GM23338 (cell line): ENCODE measurements at places on chromosomes 6 and 20. TPM values are rescaled to one million over a fixed set of nuclear protein-coding genes. Genes with fewer than 3 reads are reported as not detected.
A peak's percentile ranks its signal among the peaks of the same experiment; 100 is the strongest.

The TBPL1 gene
- polyA plus RNA-seq, result 139 and 144 TPM in 2 replicates

The SYNDIG1 gene
- 2.8 and 3.0 TPM in 2 replicates for polyA plus RNA-seq

The JPH2 gene
- polyA plus RNA-seq, result 0.16 and 0.43 TPM in 2 replicates

The OVOL2 gene
- 10.6 and 11.5 TPM in 2 replicates for polyA plus RNA-seq

The FOXF2 gene
- polyA plus RNA-seq, result not detected in 2 replicates

The EMILIN3 gene
- polyA plus RNA-seq, result 0.53 and 0.56 TPM in 2 replicates

The MCM3 gene
- polyA plus RNA-seq, result 147 and 157 TPM in 2 replicates

The FRS3 gene
- polyA plus RNA-seq, result 1.3 and 2.0 TPM in 2 replicates

The C4B gene
- polyA plus RNA-seq, result 0.19 and 0.57 TPM in 2 replicates

The SALL4 gene
- polyA plus RNA-seq, result 122 and 123 TPM in 2 replicates

The DYNLT1 gene
- polyA plus RNA-seq, result 235 and 241 TPM in 2 replicates

The RAB44 gene
- not detected in 2 replicates for polyA plus RNA-seq

DNA sequence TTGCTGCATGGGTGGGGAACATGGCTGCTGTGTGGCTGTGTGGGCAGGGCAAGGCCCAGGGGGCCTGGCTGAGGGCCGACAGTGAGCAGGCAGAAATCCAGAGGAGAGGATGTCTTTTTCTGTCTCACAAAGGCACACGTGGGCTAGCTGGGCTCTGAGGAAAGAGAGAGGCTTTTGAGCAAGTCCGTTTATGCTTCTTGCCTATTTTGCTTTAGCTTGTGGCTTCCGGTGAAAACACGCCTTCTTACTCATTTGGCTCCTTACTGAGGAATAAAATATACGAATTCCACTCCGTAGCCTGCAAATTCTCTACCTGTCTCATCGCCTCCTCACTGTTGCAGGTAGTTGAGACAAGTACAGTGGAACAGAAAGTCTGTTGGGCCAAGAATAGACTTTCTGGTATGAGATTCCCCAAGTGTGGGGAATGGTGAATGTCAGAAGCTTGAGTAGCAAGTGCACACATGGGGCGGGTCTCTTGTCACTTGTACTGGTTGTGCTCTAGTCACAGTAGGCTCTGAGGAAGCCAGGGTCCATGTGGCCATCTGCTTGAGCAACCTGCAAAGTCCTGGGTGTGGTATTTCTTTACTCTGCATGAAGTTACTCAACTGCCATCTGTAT, 28.4 kb downstream of the WRNIP1 start:
- H3K36me3 ChIP-seq, result no peaks in the 10 kb centered on the region
- H3K4me1 ChIP-seq, result peaks cover 3% of the 10 kb centered on the region; the same call in 1 of the 2 replicates
- H3K4me3 ChIP-seq, result no peak overlapping the region

DNA sequence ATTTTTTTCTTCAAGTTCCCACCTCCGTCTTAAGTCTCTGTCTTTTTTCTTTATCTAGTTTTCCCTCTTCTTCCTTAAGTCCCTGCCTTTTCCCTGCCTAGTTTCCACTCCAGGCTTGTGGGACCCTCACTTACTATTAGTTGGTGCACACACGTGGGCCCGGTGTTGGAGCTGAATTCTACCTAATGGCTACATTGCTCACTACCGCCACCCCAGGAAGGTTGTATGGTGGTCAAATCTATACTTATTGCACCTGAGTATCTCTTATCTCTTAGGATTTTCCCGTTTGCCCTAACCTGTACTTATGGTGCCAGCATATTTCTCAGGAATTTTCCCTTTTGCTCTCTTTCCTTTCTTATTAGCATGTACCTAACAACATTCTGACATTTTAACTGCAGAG, 692.8 kb downstream of the EPM2A start:
- peak; percentile 76 for DNase-seq
- no peaks in the 10 kb centered on the region for H3K27me3 ChIP-seq
- H3K4me1 ChIP-seq, result peaks cover 14% of the 10 kb centered on the region
- H3K27ac ChIP-seq, result no peak overlapping the region
- H3K4me3 ChIP-seq, result no peak overlapping the region
- no peaks in the 10 kb centered on the region for H3K36me3 ChIP-seq

DNA sequence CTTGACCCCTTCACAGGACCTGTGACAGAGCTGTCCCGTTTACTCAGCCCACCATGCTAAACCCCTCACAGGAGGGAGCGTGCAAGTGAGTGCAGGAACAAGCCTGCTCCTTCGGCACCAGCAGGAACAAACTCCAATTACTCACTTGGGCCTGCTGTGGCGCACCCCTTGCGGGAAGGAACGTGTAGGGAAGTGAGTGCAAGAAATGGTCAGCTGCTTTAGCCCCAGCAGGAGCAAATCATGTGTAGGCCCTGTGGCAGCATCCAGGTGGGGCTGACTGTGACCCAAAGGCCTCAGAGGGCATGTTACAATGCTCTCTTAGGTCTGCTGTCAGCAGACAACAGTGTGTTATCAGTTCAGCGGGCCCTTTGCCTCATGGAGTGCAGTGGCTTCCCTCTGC, 574.4 kb downstream of the PRKN start:
- H3K4me3 ChIP-seq, result no peak overlapping the region
- no peak for DNase-seq
- H3K36me3 ChIP-seq, result no peaks in the 10 kb centered on the region
- 0 out of 2 replicates have a peak, but pooled peaks cover 12% of the 10 kb centered on the region for H3K4me1 ChIP-seq

GRCh38 chr6:83884523-83884922, 25.0 kb downstream of the CYB5R4 start:
- no peak overlapping the region for H3K27ac ChIP-seq

GRCh38 chr6:151388236-151388635, 3.1 kb downstream of the ZBTB2 start:
- no peak overlapping the region; the same call in 1 of the 2 replicates for H3K27ac ChIP-seq
- no peaks in the 10 kb centered on the region for H3K36me3 ChIP-seq
- no peak overlapping the region for H3K4me3 ChIP-seq
- H3K27me3 ChIP-seq, result no peaks in the 10 kb centered on the region
- no peak for DNase-seq
- H3K4me1 ChIP-seq, result peaks cover 15% of the 10 kb centered on the region

DNA sequence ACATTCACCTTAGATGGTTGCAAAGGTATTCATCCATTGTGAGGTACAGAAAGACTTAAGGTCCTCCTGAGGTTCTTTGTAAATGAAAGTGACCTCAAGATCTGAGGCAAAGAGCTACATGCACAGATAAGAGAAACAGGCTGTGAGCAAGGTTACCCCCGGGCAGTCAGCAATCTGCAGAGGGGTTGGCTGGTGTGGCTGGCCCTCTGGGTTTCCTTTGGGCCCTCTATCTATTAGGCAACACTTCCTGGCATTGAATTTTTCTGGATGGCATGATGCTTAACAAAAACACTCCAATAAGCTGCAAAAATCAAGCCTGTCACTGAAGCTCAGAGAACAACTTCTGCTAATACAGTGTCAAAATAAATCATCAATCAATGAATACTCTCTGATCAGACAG, 48.9 kb upstream of the RALGAPA2 start:
- peaks cover 4% of the 10 kb centered on the region; the same call in 1 of the 2 replicates for H3K4me1 ChIP-seq
- no peak overlapping the region for H3K4me3 ChIP-seq
- no peak for DNase-seq
- H3K27ac ChIP-seq, result no peak overlapping the region

- no peak overlapping the region for H3K4me3 ChIP-seq
- H3K27ac ChIP-seq, result no peak overlapping the region
- no peaks in the 10 kb centered on the region for H3K27me3 ChIP-seq
- DNase-seq, result no peak
- no peaks in the 10 kb centered on the region for H3K36me3 ChIP-seq
Measured at GRCh38 chr6:56243518-56244070, 3.8 kb downstream of the COL21A1 start.

- no peaks in the 10 kb centered on the region for H3K4me1 ChIP-seq
- H3K4me3 ChIP-seq, result no peak overlapping the region
- H3K27me3 ChIP-seq, result no peaks in the 10 kb centered on the region
- DNase-seq, result no peak
Measured at GRCh38 chr6:120857422-120857821, 476.9 kb downstream of the TBC1D32 start.

DNA sequence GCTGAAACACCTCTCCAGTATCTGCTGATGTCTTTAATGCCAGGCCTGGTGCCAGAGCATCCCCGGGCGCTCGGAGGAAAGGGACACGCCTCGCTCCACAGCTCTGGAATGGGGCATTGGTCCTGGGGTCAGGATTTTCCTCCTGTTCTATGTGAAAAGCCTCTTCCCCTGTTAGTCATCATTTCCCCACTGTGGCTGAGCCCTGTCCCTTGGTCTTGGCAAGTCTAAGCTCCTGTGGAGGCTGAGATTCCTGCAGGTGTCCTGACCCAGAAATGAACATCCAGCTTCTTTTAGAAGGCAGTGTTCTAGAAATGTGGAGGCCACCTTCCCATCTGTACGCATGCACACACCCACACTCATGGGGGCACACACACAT, 19.4 kb downstream of the SYNDIG1 start:
- peaks cover 11% of the 10 kb centered on the region for H3K4me1 ChIP-seq
- no peak overlapping the region for H3K4me3 ChIP-seq
- no peak overlapping the region for H3K27ac ChIP-seq
